ENCODE measurements at places on chromosomes 2 and 18.

DNA sequence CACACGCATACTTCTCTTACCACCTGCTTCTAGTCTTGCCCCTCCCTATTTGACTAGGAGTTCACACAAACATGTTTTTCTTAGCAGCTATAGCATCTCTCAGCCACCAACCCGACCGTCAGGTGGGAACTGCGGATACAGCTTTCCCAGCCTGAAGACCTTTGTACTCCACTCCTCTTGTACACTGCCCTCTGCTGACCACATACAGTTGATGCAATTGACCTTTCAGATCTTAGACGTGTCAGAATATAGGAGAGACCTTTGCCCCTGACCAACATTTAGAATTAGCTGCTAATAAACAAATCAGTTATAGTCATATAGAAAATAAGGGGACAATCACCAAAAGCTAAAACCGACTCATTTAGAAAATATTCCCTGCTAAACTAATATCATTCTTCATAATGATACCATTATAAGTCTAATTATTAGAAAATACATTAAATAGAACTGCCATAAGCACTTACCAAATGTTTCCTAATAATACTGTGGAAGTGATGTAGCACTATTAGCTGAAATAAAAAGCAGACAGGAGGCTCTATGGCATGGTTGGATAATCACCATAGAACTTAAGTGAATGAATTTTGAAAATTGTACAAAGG, 208.4 kb downstream of the RAD51AP2 start:
- DNase-seq: peak; percentile 77

- DNase-seq: no peak
Observed at GRCh38 chr2:231522418-231523180, 7.6 kb downstream of the NMUR1 start.

DNA sequence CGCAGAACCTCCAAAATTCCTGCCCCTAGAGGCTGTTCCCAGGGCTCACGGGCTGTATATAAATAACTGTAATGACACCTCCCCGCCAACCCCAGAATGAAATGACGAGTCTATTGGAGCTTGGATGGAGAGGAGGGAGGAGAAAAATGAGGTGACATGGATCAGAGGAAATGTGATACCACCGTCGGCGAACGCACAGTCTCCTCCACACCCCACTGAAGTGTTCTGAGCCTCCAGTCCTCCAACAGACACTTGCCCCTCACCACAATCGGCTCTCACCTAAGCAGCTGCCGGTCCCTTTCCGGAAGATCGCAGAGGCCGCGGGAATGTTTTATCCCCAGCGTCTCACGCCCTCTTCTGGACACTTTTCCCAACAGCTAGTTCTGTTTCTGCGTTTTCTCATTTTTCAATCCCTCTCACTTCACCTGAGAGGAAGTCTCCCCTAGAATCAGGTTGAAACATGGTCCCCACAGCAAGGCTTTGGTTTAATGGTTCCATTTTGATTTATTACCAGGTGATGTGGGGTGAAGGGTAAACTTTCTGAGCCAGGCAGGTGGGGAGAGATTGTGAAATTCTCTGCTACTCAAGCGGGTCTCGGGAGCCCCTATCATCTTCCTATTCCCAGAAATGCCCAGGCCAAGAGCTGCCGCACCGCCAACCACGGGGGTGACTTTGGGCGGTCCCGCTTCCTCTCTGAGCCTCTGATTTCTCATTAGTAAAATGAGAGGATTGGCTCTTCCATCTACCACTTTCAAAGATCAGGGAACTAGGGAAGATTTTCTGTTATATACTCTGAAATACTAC, 9.1 kb upstream of the MYO5B start:
- DNase-seq: peak; percentile 76

DNA sequence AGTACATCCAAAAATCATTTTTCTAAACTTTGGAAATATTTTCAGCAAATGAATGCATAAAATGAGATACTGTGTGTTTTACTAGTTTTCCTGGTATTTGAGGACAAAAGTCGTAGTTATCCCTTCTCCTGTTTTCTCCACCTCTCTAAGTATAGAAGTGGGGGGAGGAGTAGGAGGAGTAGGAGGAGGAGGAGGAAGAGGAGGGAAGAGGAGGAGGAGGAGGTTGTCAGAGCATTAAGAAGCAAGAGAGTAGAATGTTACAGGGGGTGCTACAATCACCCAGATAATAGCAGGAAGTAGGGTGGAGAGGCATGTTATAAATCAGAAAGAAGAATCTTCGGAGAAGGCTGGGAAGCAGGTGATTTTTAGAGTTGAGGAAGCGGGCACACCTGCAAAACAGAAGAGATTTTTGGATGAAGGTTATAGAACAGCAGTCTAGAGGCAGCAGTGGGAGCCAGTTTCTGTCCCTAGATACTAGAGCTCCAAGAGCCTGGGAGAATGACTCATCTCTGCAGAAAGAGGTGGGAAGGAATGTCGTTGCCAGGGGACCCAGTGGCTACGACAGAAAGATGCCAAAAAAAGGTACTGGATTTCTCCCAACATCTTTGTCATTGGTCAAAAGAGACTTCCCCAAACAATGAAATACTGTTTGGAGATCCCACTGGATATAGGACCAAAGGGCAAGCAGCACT, 44.2 kb upstream of the AQP4 start:
- DNase-seq: no peak

DNA sequence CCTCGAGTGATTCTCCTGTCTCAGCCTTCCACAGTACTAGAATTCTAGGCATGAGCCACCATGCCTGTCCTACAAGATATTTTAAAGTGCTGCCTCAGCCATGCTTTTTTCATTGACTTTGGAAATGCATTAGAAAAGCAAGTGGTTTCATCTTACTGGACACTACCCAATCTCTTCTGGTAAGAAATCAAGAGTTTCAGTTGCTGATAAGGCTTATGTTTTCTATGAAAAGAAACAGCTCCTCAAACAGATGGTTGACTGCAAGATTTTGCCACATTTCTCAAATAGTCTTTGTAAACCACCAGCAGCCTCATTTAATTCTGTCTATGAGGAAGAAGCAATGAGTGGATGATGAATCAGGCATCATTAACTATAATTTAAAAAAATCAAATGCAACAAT, 264.5 kb upstream of the LRP1B start:
- DNase-seq: no peak

DNA sequence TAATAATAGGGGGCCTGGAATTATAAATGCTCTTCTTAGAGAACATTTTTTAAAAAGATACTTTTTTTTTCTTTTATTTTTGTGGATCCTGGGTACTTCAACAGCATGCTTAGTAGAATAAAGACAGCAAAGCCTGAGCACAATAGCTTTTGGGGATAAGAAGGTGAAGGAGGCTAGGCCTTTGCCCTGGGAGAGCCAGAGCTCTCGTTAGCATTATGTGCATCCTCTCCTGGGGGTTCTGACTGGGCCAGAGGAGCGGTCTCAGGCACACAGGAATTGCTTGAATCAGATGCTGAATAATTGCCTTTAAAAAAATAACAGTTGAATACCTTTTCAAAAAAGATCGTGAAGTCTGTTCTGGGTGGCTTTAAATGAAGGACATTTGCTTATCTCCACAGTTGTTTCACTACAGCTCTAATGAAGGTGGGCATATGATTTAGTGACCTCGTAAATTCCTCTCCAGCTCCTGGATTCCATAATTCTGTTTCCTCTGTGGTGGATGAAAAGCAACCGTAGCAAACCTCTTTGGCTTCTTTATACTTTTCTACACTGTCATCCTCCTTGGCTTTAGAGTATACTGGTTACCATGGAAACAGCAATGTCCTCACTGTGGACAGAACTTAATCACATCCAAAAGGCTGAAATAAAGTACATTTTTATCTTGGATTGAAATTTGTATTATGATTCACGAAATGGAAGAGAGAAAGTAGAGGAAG, 133.8 kb downstream of the MAIP1 start:
- DNase-seq: no peak

DNA sequence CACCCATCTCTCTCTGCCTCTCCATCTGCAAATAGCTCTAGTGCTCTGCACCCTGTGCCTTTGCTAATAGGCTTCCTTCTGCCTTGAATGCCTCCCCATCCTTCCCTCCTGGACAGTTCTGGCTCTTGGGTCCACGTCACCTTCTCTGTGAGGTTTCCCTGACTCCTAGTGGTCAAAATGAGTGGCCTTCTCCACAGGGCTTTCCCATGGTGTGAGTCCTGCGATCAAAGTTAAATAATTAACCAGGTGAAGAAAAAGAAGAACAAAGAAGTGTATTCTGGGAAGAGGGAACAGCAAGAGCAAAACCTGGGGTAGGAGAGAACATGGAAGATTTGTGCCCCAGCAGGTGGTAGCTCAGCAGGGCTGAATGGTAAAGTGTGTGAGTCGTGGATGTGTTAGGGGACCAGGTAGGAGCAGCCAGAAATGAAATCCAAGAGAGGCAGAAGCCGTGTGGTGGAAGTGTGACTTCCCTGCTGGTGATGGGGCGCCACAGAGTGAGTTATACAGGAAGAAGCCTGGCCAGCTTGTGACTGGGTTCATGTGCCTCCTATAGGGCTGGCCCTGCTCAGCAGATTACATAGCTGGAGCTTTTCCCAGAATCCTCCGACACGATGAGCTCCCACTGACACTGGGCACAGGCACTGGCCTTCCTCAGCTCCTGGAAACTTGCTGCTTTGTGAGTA, 93.8 kb upstream of the LDAH start:
- no peak for DNase-seq

- no peak for DNase-seq
Observed at GRCh38 chr18:33665641-33666040, 87.6 kb downstream of the ASXL3 start.

DNA sequence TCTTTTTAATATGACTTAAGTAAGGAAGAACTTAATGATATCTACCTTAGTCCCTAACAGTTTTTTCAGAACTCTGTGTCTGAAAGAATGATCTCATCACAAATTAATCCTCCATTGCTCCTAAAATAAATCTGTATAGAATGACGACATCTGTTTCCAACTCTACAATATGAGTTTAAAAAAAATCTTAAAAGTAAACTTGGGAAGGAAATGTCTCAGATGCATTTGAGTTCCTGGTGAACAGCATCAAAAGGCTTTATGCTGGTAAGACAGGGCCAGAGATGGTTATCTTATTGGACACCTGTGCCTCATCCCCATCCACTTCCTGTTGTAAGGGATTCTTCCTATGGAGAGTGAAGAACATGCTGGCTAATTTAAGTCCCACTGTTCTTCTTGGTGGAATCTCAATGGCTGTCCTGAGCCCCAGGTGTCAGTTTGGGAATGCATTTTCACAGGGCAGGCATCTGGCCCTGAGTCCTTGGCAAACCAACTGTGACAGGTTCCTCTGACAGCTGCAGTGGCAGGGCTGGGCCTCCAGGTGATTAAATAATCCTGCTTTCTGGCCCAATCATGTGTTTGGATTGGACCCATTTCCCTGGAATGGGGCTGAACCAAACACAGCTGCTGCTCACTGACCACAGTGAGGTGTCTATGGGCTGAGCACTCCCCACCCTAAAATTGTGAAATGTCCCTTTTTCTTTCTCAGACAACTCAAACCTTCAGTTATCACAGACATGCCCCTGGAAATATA, 12.9 kb upstream of the NCKAP5 start:
- peak; percentile 4 for DNase-seq

GRCh38 chr2:49936965-49937364, 782.6 kb upstream of the FSHR start:
- no peak for DNase-seq

- DNase-seq: no peak
Observed at GRCh38 chr2:189569295-189569910, 11.2 kb downstream of the SLC40A1 start.

- no peak for DNase-seq
Observed at GRCh38 chr2:216661639-216662375, 28.6 kb downstream of the IGFBP2 start.

GRCh38 chr2:149613704-149614103, 26.1 kb upstream of the MMADHC start:
- DNase-seq: no peak

DNA sequence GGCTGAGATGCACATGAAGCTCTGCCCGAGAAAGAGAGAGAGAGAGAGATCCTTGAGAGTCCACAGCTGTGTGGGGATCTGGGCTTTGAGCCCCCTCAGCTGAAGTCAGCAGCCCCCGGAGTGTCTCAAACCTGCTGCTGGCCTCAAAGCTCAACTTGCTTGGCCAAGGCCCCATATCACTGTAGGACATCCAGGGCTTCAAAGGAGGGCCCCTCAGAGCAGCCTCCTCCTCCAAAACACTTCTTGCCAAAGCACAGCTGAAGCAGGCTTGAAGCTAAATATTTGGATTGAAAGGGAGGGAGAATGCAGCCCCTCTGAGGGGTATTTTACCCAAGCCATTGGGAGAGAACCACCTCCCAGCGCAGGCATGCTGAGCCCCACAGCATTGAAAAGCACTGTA, 357.6 kb downstream of the OSR1 start:
- DNase-seq: no peak

GRCh38 chr18:46040747-46041104, 31.3 kb downstream of the PSTPIP2 start:
- DNase-seq: no peak

GRCh38 chr2:138829326-138829919, 49.2 kb upstream of the NXPH2 start:
- peak; percentile 33 for DNase-seq

GRCh38 chr2:42973726-42974125, 181.3 kb upstream of the HAAO start:
- no peak for DNase-seq

GRCh38 chr2:231300020-231300721, 95.3 kb upstream of the B3GNT7 start:
- no peak for DNase-seq

DNA sequence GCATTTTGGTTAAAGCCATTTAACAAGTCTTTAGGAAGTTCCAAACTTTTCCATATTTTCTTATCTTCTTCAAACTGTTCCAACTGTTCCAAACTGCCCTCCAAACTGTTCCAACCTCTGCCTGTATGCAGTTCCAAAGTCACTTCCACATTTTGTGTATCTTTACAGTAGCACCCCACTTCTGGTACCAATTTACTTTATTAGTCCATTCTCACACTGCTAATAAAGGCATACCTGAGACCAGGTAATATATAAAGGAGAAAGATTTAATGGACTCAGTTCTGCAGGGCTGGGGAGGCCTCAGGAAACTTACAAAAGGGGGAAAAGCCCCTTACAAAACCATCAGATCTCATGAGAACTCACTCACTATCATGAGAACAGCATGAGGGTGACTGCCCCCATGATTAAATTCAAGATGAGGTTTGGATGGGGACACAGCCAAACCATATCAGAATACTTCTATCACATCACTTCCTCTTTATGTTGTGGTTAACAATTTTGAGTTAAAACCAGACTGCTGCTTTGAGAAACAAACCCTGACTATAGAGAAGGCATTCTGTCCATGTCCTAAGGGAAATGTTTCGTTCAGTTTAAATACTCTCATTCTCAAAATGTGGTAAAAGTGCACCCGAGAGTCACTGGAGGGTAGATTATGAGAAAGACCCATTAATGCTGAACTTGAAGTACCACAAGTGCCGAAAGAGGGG, 11.0 kb downstream of the IL18R1 start:
- no peak for DNase-seq

- peak; percentile 14 for DNase-seq
Observed at GRCh38 chr18:12658426-12659138, 675 bp upstream of the SPIRE1 start.

GRCh38 chr2:134104754-134105153, 149.1 kb upstream of the MGAT5 start:
- no peak for DNase-seq

DNA sequence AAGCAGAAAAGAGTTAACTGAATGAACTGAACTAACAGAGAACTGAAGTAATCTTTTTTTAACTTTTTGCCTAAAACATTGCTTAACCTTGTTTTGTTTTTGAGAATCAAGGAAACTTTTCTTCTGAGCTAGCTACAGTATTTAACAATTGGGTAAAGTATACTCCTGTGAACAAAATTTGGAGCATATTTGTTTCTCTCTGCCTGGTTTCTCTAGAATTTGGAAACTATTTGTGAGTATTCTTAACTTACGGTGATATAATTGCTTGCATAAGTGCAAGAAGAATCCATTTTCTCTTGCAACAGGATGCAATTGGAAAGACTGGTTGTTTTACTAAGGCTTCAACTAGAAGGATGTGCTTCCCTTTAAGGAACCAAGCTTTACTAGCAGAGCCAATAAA, 65.9 kb upstream of the FAM98A start:
- no peak for DNase-seq
